ENCODE measurements at places on chromosomes 1 and 21.

GRCh38 chr21:45034556-45035476 lies 39.6 kb upstream of the ADARB1 start:
- DNase-seq: no peak

GRCh38 chr1:175792136-175792535 lies 48.7 kb upstream of the TNR start:
- DNase-seq: no peak

DNA sequence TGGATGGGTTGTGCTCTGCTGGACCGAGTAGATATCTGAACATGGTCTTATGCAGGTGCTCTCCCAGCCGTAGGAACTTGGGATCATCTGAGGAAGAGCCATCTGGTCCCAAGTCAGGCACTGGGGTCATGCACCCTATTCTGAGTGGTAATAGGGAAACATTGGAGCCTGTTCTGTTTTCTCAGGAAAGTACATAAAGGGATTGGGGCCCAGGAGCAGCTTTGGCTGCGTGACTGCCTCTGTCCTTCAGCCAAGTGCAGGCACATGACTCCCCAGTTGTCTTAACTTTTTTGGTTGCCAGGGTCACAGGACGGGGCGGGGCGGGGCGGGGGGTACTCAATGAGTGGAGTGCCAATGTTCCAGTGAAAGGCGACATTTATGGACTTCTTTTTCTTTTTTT lies 11.5 kb downstream of the PFKFB2 start:
- no peak for DNase-seq

GRCh38 chr21:32974653-32975052 lies 51.1 kb upstream of the OLIG2 start:
- DNase-seq: no peak

DNA sequence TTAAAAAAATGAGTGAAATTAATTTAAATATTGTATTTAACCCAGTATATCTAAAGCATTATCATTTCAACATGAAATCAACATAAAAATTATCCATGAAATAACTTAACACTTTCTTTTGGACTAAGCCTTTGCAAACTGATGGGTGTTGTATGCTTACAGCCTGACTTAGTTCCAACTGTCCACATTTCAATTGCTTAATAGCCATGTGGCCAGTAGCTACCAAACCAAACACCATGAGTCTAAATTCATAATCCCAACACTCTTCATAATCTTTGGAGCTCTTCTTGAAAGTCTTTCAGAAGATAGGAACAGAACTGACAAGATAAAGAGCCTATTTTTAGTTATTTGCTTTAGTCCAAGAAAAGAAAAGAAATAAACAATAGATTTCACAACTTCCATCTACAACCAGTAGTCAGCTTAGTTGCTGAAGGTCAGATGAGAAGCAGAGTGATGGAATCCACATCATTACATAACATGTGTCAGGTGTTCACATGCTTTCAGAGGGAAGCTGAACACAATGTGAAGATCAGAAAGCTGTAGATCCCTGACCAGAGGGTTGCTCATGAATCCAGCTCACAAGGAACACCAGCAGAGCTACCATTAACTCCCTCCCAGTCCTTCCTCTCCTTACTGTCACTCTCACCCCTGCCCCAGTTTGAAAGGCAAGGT lies 144.0 kb upstream of the ZNF648 start:
- no peak for DNase-seq

GRCh38 chr1:167627865-167628641 lies 2.0 kb upstream of the RCSD1 start:
- DNase-seq: peak; percentile 82

DNA sequence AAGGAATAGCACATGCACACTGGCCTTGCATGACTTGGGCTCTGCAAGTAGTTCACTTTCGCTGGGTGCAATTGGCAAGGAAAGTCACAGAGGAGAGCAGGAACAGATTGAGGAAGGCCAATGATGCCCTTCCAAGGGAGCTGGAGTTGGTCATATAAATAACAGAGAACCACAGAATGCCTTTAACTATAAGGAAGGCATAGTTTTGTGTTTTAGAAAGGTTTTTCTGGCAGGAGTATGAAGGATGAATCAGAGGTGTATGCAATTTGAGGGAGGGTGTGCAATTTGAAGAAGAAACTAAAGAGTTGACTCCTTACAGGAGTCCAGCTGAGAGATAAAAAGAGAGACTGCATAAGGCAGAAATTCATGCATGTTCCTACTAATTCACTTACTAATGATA lies 112.1 kb downstream of the PHTF1 start:
- no peak for DNase-seq

DNA sequence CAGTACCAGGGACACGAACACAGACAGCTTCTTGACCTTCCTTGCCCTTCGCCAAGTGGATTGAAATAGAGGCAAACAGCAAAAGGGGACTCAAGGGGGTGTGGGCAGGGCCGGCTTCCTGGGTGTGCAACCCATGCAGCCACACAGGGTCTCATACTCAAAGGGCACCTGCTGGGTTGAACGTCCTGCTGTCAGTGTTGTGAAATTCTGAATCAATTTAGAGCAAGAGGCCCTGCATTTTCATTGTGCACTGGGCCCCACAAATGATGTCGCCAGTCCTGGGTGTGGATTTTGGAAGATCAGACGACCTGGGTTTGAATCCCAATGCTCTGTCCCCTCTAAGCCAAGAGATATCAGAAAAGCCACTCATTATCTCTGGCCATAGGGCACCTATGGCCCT lies 51.1 kb downstream of the CASZ1 start:
- no peak for DNase-seq

DNA sequence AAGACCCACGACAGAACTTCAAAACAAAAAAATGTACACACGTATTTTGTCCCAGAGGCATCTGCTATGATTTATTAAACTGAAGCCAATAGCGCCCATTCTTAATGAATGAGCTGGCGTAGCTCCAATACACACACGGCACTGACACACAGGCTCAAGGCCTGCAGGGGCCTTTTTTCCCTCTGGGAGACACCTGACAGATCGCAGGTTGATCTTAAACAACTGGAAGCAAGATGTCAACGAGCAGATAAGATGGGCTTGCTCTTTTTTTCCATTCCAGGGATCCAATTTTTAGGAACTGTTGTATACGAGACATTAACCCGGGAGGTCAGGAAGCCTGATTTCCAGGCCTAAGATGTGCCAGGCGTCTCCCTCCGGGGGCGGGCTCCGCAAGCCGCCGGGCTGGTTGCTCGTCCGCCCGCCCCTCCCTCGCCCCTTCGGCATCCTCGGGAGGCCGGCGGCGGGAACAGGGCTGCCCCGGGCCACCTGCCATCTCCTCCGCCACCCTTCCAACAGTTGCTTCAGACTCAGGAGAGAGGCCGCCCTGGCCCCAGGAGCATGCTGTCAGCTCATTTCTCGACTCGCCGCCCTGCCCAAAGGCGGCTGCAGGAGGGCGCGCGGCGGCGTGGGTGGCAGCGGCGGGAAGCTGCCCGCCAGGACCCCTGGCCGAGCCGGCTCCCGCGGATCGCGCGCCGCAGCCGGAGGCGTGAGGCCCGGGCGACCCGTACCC lies 735 bp downstream of the TTC13 start:
- peak; percentile 15 for DNase-seq

- no peak for DNase-seq
Measured at GRCh38 chr1:107617456-107617855, 347.5 kb downstream of the VAV3 start.

DNA sequence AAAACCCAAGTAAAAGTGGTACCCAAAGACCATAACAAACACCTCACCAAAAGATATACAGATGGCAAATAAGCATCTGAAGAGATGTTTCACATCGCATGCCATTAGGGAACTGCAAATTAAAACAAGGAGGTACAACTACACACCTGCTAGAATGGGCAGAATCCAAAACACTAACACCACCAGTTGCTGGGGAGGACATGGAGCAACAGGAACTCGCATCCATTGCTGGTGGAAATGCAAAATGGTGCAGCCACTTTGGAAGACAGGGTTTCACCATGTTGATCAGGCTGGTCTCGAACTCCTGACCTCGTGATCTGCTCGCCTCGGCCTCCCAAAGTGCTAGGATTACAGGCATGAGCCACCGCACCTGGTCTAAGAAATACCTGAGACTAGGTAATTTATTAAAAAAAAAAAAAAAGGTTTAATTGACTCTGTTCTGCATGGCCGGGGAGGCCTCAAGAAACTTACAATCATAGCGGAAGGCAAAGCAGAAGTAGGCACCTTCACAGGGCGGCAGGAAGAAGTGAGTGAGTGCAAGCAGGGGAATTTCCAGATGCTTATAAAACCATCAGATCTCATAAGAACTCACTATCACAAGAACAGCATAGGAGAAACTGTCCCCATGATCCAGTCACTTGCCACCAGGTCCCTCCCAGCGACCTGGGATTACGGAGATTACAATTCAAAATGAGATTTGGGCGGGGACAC lies 30.2 kb upstream of the PRSS38 start:
- DNase-seq: peak; percentile 4

- no peak for DNase-seq
Measured at GRCh38 chr1:217109928-217110327, 386.7 kb upstream of the ESRRG start.

DNA sequence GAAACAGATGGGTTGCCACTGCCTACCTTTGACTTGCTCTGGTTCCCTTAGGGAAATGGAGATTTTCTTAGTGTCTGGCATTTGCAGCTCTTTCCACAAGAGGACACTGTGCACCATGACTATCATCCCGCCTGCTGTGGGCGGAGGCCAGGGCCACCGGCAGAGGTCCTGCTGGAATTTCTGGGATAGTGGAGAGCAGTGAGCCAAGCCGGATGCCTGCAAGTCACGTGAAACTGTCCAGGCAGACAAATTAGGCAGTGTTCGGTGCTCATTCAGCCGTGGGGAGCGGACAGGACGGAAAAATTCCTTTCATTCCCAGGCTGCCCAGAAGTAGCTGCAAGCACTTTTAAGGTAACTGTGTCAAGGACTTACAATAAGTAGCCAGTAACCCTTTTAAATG lies 43.4 kb downstream of the IGSF5 start:
- no peak for DNase-seq

DNA sequence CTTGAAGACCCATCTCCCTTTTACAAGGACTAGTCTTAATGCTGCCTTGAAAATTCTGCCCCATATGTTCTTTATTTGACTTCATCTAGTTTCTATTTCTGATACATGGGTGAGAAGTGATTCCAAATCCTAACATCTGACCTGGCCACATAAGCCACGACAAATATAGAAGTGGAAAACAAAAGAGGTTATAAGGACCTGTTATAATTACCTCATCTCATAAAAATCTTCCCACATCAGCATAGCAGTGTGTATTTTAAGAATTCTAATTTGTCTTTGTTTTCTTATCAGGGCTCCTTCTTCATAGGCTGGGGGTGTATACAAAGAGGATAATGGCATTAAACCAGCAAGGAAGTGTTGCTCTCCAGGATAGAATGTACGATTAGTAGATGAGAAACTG lies 1007.4 kb downstream of the TTLL7 start:
- DNase-seq: no peak

GRCh38 chr1:6496365-6496721 lies 4.9 kb upstream of the PLEKHG5 start:
- no peak for DNase-seq

DNA sequence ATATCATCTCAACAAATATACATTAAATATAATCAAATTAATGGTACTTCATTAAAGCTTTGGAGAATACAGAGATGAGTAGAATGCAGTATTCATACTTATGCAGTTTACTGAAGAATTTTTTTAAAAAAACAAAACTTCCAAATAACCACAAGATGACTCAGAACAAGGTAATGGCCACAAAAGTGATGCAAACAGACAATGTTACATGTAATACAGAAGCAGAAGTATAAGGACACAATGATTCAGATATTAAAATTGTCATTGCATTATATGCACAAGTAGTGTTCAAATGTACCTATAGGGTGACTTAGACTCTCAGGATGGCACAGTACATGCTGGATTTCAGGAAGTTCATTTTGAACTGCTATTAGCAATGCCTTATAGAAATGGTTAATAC lies 227.2 kb upstream of the ST6GALNAC5 start:
- no peak for DNase-seq

DNA sequence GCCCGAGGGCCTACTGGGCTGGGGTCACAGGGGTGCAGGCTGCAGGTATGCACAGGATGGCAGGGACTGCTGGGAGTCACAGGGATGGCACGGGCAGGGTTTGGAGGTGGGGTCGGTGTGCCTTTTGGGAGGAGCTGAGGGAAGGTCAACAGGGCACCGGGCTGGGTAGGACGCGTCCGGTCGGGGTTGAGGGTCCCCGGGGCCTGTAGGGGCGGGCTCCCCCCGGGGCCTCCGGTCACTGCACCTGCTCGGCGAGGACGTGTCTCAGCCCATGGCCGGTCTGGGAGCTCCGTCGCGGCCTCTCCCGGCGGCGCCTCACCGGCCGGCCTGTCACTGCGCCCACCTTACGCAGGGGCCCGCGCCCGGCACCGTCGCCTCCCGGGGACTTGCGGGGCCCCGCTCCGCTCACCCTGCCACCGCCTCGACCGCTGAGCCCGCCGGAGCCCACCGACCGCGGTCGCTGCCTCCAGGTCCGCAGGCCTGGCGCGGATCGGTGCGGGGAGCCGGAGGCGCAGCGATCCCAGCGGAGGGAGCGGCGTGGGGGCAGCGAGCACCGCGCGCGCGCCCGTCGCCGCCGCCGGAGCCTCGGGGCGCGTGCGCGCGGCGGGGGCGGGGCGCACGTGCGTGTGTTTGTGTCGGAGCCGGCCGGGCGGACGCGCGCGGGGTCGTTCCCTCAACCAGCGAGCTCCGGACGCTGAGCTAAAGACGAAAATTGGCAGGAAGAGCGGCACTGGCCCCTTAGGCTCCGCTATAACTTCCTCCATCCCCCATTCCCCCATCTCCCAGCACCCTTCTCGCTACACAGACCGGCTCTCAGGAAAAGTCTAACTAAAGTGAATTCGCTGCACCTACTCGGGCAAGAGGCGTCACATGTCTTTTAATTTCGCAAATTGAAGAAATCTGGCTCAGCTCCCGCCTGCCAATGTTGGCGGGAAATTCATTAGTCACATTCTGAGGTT lies at the start of gene AMIGO1:
Gene AMIGO1, minus strand, starts transcription at position 552 of the 959 bp plus-strand sequence. CDS start 815 bp downstream, outside the sequence.
- peak; percentile 44 for DNase-seq

DNA sequence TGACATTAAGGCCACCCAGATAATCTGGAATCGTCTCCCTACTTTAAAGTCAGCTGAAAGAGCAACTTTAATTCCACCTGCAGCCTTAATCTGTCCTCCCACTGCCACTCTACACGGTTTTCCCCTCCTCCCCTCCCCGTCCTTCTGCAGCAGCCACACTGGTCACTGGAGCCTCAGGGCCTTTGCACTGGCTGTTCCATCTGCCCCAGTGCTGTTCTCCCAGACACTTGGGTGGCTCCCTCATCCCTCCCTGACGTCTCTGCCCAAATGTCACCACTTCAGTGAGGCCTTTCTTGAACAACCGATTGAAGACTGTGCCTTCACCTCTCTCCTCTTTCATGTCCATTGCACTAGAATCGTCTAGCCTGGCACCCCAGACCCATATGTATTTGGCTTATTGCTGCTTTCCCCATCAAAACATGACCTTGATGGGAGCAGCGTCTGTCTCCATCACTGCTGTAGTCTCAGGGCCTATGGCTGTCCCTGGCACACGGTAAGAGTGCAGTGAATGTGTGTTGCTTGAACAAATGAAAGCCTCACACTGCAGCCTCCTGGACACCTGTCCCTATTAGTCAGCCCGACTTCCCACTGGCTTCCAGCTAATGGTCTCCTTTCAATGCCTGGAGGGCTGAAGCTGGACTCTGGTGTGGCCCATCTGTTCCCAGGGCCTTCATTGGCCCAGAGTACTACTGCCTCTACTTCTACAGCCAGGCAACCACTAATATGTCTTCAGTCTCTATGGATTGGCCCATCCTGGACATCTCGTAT lies 10.6 kb upstream of the PRDM16 start:
- no peak for DNase-seq

- DNase-seq: no peak
Measured at GRCh38 chr1:94125551-94126514, 4.9 kb upstream of the ABCA4 start.
